ENCODE measurements at places on chromosomes 16 and 17. TPM values are rescaled to one million over a fixed set of nuclear protein-coding genes. Genes with fewer than 3 reads are reported as not detected.
A peak's percentile ranks its signal among the peaks of the same experiment; 100 is the strongest.

Gene WFDC1
- not detected for total RNA-seq

Gene OTOP3
- not detected for total RNA-seq

Gene SMIM5
- 0.12 TPM for total RNA-seq

Gene CYLD
- total RNA-seq = 222 TPM

Gene SPATA22
- total RNA-seq = 0.81 TPM

GRCh38 chr16:8572919-8573724 is 17.2 kb downstream of the TMEM114 start:
- H3K36me3 ChIP-seq = no peaks in the 10 kb centered on the region
- H3K27ac ChIP-seq = peak overlapping the region; percentile 65
- peaks cover 5% of the 10 kb centered on the region for H3K4me1 ChIP-seq
- H3K4me3 ChIP-seq = no peak overlapping the region
- no peak for DNase-seq

GRCh38 chr17:44912763-44913544 is 2.3 kb downstream of the GFAP start:
- no peak for DNase-seq
- no peak overlapping the region for H3K4me3 ChIP-seq
- H3K27me3 ChIP-seq = peaks cover 33% of the 10 kb centered on the region
- H3K36me3 ChIP-seq = no peaks in the 10 kb centered on the region

GRCh38 chr16:15788846-15789239 is 68.0 kb downstream of the MYH11 start:
- H3K27me3 ChIP-seq = no peaks in the 10 kb centered on the region
- no peak for DNase-seq
- no peak overlapping the region for H3K27ac ChIP-seq
- H3K4me3 ChIP-seq = no peak overlapping the region

DNA sequence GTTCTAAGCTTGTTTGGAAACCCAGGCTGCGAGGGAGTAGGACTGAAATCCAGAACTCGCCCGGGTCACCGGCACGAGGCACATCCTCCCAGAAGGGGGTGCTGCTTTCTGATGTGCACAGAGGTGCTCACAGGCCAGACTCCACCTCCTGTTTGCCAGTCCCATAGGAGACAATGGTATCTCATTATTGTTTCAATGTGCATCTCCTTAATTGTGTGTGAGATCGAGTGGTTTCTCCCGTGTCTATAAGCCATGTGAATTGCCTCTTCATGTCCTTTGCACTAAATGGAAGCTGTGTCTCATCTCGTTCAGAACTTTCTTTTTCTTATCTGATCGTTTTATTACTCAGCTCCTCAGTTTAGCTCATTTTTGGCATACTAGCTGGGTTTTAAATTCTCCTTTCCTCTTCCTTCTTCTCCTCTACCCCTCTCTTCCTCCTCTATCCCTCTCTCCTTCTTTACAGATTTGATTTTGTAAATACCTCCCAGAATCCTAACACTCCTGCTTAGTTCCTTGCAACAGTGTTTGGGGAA is 32.1 kb upstream of the PRKCB start:
- DNase-seq = peak; percentile 80
- H3K27me3 ChIP-seq = peaks cover 7% of the 10 kb centered on the region
- H3K36me3 ChIP-seq = no peaks in the 10 kb centered on the region

- H3K27ac ChIP-seq = no peak overlapping the region
- no peak for DNase-seq
- no peak overlapping the region for H3K4me3 ChIP-seq
- peaks cover 4% of the 10 kb centered on the region for H3K4me1 ChIP-seq
- H3K27me3 ChIP-seq = no peaks in the 10 kb centered on the region
Observed at GRCh38 chr17:14149751-14150150, 80.4 kb downstream of the COX10 start.

DNA sequence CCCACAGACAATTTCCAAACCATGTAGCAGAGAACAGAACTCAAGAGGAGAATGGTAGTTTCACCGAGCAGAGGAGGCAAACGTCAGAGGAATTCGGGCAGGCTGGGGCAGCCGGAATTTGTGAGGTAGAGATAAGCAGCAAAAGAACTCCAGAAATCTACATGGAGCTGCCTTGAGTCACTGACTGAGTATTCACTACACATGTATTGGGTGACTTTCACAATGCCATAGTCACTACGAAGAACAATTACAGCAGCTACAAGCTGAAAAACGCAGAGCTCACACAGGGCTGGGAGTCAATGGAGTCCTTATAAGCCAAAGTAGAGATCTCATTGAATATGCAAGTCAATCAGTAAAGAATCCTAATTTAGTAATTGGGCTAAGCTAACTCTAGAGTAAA is 13.4 kb downstream of the CMC2 start:
- H3K4me3 ChIP-seq = no peak overlapping the region
- H3K36me3 ChIP-seq = peaks cover 37% of the 10 kb centered on the region
- H3K4me1 ChIP-seq = peaks cover 50% of the 10 kb centered on the region
- no peak for DNase-seq
